OCI-M1 (cell line): ENCODE measurements at places on chromosomes 13 and 19.

GRCh38 chr13:27131906-27132305 lies 39.7 kb downstream of the USP12 start:
- no peak for DNase-seq

GRCh38 chr13:111855786-111856185 lies 211.2 kb upstream of the SOX1 start:
- no peak for DNase-seq

DNA sequence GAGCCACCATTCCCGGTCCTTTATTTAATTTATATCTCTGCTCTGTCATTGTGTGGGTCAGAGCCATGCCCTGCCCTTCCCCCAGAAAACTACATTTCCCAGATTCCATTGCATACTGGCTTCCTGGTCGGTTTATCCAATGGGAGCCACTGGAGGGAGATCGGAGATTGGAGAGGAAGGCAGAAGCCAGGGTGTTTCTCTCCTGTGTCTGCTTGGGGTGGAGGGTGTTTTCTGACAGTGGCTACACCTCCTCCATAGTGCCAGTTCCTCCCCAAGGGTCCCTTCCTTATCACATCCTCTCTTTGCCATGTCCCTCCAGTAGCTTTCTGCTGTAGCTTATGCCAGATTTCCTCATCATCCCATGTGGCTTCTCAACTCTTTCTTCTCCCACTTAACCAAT lies 19.0 kb downstream of the OLFM2 start:
- DNase-seq, result peak; percentile 91

GRCh38 chr13:75906315-75906714 lies 270.2 kb downstream of the LMO7 start:
- DNase-seq, result no peak

DNA sequence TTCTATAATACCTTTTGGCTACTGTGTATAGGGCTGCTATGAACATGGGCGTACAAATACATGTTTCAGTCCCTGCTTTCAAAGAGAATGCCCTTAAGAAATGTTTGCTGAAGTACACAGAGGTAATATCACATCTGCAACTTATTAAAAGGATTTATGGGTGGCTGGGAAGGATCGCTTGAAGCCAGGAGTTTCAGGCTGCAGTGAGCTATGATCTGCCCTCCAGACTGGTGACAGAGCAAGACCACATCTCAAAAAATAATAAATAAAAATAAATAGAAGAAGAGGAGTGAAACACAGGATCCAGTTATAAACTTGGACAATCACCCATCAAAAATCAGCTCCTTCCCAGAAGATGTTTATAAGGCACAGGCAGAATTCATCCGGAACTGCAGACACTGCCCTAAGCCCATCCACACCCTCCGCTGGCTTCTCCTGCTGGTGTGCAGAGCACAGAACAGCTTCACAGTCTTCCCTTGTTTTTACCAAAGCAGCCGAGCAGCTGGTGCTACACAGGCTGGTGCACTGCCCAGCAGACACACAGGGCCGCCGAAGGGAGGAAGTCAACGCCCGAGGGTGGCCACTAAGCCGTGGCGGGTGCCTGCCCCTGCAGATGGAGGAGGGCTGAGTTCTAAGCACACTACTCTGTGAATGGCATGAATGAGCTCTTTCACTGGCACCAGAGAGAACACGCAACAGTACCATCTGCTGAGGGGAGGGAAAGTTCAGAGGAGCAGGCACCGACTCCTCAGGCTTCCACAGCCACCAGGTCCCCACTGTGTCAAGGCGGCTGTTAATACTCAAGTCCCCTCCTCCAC lies 44.0 kb downstream of the BRD4 start:
- no peak for DNase-seq

GRCh38 chr13:61215601-61216000 lies 200.0 kb downstream of the PCDH20 start:
- no peak for DNase-seq

DNA sequence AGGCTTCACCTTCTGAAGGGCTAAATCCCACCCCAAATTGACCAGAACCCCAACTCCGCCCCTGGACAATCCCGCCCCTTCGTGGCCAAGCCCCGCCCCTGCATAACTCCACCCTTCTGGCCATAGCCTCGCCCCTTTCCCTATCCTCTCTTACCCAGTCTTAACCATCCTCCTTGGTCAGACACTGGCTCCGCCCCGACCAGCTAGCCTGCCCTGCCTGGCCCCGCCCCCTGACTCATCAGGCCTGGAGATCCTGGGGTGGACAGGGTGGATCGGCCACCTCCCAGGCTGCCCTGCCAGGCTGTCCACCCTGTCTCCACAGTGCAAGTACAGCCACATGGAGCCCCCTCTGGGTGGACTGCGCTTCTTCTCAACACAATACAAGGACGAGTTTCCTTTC lies 8.0 kb upstream of the ZNF358 start:
- peak; percentile 82 for DNase-seq

GRCh38 chr13:77565635-77566034 lies 30.1 kb downstream of the SCEL start:
- peak; percentile 68 for DNase-seq

DNA sequence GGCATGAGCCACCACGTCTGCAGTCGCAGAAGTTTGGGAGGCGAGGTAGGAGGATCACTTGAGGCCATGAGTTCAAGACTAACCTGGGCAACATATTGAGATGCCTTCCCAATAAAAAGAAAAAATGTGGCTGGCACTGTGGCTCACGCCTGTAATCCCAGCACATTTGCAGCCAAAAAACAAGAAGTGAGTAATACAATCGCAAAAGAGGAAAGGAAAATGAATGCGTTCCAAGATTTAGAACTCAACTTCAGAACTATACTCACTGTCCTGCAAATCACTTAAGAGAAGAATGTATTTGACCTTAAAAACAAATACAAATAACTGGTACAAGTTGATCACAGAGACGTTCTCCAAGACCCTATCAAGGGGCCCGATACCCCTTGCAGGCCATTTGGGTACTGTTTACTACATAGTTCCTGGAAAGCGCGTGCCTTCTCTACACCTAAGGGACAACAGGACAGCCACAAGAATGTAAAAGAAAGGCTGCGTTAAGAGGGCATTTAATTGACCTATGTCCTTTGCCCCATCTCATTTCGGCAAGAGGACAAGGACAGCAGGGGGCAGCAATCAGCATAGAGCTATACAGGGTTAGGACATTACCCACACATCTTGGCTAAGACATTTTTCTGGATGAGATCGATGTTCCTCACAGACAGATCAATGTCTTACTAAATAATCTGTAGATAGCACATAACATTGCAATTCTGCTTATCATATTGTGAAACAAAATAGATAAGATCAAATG lies 41.3 kb downstream of the FLT3 start:
- DNase-seq, result peak; percentile 64

DNA sequence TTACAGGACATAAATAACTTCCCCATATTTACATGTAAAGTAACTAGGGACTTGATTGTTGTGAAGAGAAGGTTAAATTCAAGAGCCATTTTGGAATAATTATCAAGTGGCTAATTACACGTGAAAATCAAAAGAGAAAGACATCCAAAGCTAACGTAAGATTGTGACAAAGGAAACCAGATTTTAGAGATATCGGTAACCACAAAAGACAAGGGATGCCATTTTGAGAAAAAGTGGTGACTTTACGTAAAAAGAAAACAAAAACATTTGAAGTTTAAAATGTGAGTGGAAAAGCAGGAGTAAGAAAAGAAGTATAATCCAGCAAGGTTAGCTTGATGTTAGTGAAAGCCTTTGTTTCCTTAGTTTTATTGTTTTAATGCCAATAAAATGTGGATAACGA lies 10.9 kb upstream of the VWA8 start:
- no peak for DNase-seq

DNA sequence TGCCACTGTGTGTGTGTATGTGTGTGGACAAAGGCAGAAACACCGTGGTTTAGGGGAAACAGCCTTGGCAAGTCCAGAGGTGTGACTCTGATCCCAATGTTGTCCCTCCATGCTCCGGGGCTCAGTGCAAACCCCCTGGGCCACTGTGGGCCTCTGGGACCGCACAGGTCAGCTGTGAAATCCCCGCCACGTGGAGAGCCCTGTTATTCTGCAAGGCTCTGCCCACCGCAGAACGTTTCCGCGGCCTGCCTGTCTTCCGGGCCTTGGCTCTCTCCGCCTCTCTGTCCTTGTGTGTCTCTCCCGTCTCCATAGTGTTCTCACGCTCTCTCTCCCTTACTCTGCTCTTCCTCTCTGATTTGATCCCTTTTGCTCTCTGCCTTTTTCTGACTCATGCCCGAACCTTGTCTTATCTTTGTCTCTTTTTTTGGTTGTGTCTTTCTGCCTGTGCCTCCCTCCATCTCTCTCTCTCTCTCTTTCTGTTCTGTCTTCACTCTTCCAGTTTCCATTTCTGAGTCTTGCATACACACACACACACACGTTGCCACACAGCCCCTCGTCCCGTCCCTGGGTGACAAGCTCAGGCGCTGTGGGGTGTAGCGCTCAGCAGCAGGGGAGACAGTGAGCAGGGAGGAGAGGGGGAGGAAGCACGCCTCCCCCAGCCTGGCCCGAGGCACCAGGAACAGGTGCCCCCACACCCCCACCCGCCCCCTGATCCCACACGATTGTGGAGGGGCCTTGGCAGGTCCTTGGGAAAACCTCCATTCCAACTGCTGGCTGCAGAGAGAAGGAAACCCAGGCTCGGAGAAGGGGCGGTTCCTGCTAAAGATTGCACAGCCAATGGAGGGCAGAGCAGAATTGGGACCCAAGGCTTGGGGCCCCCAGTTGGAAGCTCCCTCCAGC lies 3.0 kb downstream of the TTYH1 start:
- peak; percentile 58 for DNase-seq

DNA sequence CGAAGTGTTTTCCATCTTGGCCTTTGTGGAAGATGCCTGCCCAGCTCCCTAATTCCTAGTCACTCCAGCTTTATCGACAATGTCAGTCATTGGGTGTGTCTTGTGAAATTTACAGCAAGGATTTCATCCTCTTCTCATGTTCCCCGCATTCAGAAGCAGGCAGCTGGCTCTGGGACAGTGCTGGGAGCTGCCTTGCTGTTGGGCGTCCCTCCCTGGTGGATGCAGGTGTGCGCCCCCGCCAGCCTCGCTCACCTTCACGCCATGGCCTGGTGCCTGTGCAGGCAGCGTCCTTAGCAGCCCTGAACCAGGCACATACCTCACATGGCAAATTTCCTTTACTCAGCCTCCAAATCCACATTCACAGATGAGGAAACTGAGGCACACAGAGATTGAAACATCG lies 39.7 kb upstream of the TFDP1 start:
- DNase-seq, result no peak
